ENCODE measurements at places on chromosomes 11 and 22. TPM values are rescaled to one million over a fixed set of nuclear protein-coding genes. Genes with fewer than 3 reads are reported as not detected.

The GGTLC3 gene
- not detected for polyA plus RNA-seq

The MPEG1 gene
- 273 TPM for polyA plus RNA-seq

GRCh38 chr22:27028093-27028492, 370.7 kb downstream of the MIAT start:
- DNase-seq: no peak

The FSHB gene
- not detected for polyA plus RNA-seq

GRCh38 chr11:116946414-116946813, 109.0 kb upstream of the APOA1 start:
- DNase-seq: no peak

GRCh38 chr22:43217285-43218030, 30.5 kb upstream of the TTLL12 start:
- no peak for DNase-seq

Data from CD14-positive monocyte (primary cell).